ENCODE measurements at places on chromosomes 12 and 14.

GRCh38 chr14:76951166-76951565 lies 77.3 kb downstream of the IRF2BPL start:
- DNase-seq = no peak

DNA sequence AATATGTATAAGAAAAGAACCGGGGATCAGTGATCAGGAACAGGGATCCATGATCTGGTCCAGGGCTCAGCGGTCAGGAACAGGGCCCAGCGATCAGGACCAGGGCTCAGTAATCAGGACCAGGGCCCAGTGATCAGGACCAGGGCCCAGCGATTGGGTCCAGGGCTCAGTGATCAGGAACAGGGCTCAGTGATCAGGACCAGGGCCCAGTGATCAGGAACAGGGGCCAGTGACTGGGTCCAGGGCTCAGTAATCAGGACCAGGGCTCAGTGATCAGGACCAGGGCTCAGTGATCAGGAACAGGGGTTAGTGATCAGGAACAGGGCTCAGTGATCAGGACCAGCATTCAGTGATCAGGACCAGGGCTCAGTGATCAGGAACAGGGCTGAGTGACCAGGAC lies 56.3 kb downstream of the TMEM121 start:
- no peak for DNase-seq

DNA sequence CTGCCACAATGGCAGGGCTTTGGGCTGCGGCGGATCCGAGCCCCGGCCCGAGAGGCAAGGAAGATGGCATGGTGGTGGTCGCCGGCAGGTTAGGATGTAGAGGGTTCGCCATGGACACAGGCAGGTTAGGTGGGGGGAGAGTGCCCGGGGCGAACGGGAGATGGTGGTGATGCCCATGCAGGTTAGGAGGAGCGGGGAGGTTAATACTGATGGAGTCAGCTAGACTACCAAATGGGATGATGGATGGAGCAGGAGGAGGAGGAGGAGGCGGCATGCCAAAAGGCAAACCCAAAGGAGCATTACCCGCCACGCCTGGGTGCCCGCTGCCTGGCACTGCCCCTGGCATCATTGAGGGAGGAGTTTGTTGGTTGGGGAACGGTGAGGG lies 6.2 kb downstream of the MYL6 start:
- DNase-seq = no peak

DNA sequence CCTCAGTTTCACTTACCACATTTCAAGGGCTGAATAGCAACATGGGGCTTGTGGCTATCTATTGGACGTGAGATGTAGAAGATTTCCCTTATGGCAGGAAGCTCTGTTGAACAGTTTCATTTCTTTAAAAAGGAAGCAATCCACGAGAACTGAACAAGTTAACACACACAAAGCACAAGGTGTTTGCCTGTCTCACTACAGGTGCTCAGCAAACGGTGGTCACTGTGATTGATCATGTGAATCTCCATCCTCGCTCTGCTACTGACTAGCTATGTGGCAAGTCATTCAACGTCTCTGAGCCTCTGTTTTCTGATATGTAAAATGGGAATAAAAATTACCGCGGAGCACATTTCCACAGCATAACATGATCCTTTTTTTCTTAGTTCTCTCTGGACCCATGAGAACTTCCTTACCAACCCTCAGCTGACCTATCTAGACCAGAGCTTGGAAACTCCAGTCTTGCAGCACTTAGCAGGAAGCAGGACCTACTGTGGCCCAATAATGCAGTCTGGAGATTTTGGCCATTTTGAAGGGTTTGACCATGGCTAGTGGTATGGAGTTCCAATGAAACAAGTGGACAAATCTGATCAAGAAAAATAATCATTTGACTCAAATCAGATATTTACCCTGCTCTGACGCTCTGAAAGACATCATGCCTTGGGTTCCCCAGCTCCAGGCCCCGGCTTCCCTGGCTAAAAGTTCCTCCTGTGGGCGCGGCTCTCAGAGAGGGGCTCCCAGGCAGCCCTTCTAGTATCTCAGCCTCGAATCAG lies 278.8 kb downstream of the ZFP36L1 start:
- no peak for DNase-seq

GRCh38 chr12:113240395-113240794 lies 19.1 kb downstream of the TPCN1 start:
- DNase-seq = no peak

DNA sequence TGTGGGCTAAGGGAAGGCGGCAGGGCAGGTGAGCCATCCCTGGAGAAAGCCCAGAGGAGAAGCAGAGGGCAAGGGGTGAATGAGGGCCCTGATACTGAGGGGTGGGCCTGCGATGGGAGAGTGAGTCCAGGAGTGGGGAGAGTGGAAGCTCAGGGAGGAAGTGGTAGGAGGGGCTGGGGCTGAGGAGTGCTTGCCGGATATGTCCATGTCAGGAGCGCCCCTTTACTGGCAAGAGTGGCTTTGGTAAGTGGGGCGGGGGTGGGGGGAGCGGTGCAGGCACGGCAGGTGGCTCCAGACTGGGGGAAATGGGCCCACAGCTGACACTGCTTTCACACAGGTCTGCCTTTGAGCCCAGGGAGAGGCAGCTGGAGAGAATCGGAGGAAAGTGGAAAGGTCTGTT lies 86.4 kb upstream of the GPR68 start:
- DNase-seq = no peak

DNA sequence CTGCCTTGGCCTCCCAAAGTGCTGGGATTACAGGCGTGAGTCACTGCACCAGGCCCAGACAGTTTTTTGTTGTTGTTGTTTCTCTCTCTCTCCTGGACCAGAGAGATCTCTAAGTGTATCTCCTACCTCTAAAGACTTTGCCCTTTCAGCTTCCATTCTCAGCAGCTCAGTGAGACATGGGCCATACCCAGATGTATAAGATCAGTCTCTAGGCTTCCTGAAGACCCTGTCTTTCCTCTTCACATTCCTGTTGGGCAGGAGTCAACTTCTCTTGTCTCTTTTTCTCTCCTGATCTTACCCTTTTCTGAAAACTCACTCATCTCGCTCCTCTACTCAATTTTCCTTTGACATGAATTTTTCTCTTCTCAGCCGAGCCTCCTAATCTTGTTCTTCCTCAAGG lies 42.0 kb downstream of the KCNK13 start:
- no peak for DNase-seq

- no peak for DNase-seq
Observed at GRCh38 chr14:59055439-59056045, 132.9 kb upstream of the DAAM1 start.

DNA sequence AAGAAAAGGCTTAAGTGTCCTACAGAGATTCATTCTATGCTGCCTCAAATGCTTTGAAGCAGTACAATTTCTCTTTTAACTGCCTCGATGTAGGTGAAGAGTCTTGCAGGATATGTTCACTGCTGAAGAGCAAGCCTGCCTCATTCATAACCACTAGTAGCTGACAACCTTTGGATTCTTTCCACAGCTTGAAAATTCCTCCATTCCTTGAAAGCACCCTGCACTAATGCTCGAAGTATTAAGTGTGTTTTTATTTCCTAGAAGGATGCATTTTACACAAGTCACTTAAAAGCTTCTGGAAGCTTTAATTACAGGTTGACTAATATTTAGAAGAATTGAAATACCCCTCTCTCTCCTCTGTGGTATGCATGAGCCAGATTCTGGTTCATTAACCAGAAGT lies 429.4 kb downstream of the DIO2 start:
- no peak for DNase-seq

GRCh38 chr12:19972325-19973288 lies 395.7 kb upstream of the PDE3A start:
- DNase-seq = no peak

- no peak for DNase-seq
Observed at GRCh38 chr14:46490238-46490685, 161.3 kb downstream of the RPL10L start.

GRCh38 chr12:48424644-48425043 lies 47.7 kb upstream of the ANP32D start:
- no peak for DNase-seq

DNA sequence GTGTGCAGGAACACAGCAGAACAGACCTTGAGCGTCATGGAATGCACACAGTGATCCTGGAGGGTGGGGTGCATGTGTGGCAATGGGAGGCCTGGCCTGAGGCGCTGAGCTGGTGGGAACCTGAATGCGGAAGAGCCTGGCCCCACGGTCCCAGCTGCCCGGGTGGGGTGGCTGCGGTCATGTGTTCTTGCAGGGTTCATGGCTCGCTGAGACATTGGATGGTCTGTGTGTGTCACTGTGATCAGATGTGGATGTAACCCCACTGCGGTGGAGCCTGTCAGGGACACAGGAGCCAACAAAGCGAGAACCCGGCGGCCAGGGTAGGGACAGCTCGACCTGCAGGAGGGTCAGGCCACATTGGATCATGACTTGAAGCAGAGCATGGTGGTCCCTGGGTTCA lies 23.2 kb downstream of the MTA1 start:
- DNase-seq = no peak

DNA sequence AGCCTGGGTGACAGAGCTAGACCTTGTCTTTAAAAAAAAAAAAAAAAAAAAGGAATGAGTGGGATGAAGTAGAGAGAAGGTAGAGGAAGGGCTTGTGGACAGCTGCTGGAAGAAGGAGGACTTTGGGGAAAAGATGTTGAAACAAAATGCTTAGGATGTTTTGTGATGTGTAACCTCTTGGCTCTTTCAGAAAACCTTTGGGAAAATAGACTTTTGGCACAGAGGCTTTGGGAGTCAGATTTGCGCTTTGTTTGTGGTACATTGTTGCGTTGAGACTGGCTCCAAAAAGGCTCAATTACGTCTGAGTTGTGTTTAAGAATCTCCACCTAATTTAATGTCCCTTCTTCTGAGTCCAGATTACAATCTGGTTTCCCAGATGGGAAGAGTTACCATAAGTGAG lies 32.9 kb upstream of the SPTLC2 start:
- peak; percentile 56 for DNase-seq

GRCh38 chr12:108745641-108746040 lies 14.3 kb upstream of the CORO1C start:
- DNase-seq = no peak

DNA sequence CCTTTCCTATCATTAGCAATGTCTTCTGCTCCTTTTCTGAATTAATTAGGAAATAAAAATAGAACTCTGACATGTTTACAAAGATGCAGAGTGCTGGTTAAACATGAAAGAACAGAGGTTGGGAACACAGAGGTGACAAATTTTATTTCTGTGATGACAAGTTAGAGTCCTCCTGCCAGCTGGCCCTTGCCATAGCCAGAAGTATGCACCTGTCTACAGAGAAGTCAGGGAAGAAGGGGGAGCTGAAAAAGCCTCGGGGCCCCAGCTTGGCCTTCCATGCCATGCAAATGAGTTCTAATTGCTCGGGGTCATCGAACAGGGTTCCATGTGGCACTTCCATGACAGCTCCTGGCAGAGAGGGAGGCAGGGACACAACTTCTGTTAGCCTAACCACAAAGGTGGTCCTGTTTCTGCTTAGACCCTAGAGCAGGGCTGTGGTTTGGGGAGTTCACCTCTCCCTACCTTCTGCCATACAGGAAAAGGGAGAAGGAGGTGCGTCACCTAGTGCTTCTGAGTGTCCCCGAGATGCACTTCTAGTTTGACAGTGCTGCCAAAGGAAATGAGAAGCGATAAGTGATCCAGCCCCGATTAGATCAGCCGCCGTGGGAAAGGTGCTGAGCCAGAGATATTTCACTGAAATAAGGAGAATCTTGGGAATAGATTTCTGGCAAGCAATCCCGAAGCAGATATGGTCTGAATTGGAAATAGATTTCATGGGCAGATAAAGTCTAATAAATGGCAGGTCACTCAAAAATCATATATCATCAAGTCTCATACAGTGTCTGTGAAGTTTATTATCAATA lies 155.8 kb upstream of the FOXN3 start:
- no peak for DNase-seq

DNA sequence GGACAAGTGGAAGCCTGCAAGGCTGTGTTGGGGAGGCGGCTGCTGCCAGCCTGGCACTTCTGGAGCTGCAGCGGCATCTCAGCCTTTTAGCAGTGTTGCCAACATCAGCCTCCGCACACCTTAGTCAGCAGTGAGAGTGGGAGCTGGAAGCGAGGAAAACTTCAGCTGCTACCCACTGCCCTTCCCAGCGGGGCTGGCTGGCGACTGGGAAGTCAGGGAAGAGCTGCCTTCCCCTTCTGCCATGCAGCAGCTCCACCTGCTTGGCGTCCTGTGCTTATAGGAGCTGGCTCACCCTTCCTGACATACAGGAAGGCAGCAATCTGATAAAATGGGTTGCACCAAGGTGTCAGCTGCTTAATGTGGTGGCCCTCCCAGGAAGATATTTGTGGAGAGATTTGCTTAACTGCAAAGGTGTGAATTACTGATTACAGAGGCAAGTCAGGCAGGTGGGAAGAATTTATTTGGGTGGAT lies 15.4 kb upstream of the PLEKHG3 start:
- no peak for DNase-seq

DNA sequence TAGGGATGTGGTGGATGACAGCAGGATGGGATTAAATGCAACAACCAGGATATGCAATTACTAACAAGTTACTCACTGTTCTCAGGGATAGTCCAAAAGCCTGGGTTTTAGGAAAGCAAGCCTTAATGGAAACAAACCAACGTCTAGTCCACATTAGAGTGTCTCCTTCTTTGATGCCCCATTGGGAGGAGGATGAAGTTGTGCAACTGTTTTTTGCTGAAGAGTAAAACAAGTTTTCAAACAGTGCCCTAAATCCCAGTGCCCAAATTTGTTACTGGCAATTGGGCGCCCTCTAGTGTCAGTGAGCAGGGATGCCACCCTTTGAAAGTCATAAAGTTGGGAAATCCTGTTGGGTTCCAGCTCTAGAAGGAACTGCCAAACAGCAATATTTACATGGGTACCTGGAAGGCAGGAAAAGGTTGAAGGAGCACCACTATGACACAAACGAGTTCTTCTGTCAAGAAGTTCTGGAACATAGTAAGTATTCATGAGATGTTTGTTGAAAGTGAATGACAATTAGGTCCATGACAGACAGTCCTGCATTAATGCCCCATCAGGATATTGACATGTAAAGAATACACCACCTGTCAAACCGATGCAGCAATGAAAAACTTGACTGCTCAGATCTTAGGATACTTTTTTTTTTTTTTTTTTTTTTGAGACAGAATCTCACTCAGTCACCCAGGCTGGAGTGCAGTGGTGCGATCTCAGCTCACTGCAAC lies 11.1 kb upstream of the DPF3 start:
- no peak for DNase-seq

DNA sequence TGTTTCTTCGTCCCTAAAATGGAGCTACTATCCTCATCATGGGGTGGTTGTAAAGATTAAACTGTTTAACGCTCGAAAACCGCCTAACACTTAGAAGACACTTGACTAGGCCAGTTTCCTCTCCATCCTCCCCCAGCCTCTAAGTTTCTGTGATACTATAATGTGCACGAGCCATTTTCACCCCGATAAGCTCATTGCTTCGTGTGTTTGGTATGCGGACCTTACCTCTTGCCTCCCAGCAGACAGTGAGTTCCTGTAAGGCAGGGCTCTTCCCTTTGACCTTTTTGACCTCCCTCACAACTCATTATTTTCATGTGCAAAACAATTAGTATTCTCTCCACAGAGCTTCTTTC lies 499 bp upstream of the GXYLT1 start:
- no peak for DNase-seq

All from GM04503 (cell line).